ENCODE measurements at places on chromosomes 12 and 14.

DNA sequence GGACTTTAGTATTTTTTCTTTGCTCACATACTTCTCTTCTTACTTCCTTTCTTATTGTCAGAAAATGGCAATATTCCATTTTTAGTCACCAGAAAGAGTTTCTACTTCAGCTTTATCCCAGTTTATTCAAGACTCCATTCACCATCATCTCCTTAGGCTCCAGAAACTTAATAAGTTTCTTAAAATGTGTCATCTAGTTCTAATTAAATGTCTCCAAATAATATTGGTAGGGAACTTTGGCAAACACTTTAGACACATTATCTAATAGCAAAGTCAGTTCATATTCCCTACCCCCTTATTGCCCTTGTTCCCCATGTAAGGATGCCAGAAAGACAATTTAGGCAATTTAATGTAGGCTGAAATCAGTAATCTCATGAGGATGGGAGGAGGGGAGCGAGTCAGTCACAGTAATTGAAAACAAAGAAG lies 15.1 kb downstream of the EPYC start:
- DNase-seq: no peak

- no peak for DNase-seq
Observed at GRCh38 chr12:94372461-94372860, 87.2 kb downstream of the CEP83 start.

GRCh38 chr12:40726366-40726765 lies 34.1 kb downstream of the CNTN1 start:
- DNase-seq: no peak

DNA sequence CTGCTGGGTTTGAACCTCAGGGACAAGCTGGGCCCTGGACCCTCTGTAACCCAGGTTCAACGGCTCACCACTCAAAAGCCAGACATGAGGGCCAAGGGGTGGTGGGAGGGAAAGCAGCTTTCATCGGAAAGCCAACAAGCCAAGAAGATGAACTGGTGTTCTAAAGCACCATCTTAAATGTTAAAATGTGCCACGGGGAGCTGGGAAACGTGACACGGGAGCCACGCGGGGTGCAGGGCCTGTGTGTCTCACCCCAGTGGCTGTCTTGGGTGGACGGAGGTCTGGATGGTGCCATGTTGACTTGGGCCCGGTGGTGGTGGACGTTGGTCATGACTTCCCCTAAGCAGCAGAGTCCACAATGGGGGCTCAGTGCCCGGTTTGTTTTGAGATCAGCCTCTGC lies 97.7 kb upstream of the SFSWAP start:
- no peak for DNase-seq

DNA sequence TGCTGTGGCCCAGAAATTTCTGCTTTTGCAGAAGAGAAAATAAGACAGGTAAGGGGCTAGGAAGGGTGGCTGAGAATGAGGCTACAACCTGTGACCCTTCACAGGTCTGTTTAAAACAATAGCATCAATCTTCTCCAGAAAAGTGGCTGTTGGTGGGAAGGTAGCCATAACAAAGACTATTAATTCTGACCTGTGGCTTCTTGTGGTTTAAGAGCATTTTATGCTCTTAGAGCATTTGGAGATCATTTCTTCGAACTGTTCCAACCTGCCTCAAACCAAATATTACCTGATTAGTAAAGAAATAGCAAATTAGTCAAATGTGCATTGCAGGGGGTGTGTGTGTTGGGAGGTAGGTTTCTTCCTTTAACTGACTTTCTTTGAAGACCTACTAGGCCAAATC lies 15.2 kb upstream of the TCP11L2 start:
- peak; percentile 54 for DNase-seq

- DNase-seq: no peak
Observed at GRCh38 chr12:32161058-32161457, 54.4 kb downstream of the BICD1 start.

DNA sequence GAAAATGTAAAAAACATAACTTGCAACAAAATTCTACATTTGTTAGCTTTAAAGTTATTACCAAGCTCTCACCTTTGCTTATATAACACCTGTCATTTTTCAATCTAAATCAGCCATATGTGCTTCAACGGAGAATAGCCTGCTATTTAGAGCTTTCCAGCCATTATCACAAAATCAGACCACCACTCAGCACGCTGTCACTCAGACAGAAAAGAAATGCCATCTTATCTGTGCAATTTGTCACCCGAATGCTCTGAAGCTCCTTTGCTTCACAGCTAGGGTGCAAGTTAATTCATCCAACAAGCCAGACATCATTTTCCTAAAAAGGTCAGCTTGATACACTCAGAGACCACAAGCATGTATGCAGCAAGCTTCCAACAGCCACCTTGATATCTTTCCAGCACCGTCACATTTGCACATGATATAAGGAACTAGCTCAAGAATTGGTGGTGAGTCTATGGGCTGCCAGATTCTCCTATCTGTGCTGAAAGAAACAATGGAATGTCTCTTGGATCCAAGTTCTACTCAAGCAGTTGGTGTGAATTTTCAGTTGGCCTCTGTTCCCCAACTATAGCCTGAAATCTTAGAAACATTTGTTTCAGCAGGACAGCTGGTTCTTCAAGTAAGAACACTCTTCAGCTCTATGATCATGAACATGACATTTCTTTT lies 20.0 kb upstream of the IFNG-AS1 start:
- no peak for DNase-seq

- no peak for DNase-seq
Observed at GRCh38 chr12:49502590-49502989, 36.2 kb upstream of the KCNH3 start.

DNA sequence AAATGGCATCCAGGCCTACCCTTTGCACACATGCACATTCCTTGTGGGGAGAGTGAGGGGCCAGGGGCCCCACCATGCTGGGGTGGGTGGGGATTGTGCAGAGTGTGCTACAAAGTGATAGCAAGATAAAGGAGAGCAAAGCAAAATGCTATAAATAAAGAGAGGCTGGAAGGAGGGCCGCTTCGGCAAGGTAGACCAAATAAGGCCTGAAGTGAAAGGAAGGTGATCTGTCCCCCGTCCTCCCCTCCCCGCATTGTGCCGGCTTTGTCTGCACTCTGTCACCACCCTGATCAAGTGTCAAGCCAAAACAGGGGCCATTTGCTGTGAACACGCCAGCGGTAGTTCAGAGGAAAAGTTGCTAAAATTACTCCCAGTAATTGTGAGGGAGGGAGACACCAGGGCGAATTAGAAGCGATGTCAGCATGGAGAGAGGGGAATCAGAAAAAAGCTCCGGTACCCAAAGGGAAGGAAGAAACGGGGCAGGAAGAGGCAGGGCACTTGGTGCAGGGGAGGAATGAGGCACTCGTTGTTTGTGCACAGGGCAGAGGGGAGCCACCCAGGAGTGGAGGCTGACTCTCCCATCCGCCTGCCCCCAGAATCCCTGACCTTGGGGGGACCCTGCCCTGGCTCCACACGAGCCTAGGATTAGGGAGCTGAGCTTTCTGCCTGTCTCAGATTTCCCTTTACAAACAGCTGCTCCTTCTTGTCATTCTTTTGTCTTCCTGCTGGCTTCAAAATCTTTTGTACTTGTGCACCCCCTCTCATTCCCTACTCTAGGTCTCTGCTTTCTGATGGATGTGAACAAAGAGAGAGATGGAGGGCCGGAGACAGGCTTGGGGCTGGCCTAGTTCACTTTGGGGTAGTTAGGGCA lies 2.9 kb upstream of the MYH7 start:
- DNase-seq: no peak

GRCh38 chr14:35213869-35214387 lies 78.3 kb upstream of the PSMA6 start:
- DNase-seq: peak; percentile 70

GRCh38 chr14:91606851-91607250 lies 96.7 kb upstream of the PPP4R3A start:
- no peak for DNase-seq

DNA sequence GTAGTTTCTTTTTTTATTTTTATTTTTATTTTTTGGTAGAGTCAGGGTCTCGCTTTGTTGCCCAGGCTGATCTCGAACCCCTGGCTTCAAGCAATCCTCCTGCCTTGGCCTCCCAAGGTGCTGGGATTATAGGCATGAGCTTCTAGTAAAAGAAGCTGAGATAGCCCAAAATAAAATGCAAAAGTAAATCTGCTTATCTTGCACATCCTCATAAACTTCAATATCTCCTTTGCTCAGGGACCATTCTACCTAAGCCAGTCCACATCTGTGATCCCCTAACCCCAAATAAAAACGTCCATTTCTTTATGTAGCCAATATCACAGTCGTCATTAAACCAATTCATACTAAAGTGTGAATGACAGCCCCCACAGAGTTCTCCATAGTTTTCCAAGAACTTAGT lies 36.3 kb downstream of the ATF7 start:
- no peak for DNase-seq

- DNase-seq: peak; percentile 40
Observed at GRCh38 chr12:1594006-1594260, 448 bp downstream of the FBXL14 start.

GRCh38 chr14:105391541-105391940 lies 6.8 kb upstream of the TEX22 start:
- DNase-seq: no peak

DNA sequence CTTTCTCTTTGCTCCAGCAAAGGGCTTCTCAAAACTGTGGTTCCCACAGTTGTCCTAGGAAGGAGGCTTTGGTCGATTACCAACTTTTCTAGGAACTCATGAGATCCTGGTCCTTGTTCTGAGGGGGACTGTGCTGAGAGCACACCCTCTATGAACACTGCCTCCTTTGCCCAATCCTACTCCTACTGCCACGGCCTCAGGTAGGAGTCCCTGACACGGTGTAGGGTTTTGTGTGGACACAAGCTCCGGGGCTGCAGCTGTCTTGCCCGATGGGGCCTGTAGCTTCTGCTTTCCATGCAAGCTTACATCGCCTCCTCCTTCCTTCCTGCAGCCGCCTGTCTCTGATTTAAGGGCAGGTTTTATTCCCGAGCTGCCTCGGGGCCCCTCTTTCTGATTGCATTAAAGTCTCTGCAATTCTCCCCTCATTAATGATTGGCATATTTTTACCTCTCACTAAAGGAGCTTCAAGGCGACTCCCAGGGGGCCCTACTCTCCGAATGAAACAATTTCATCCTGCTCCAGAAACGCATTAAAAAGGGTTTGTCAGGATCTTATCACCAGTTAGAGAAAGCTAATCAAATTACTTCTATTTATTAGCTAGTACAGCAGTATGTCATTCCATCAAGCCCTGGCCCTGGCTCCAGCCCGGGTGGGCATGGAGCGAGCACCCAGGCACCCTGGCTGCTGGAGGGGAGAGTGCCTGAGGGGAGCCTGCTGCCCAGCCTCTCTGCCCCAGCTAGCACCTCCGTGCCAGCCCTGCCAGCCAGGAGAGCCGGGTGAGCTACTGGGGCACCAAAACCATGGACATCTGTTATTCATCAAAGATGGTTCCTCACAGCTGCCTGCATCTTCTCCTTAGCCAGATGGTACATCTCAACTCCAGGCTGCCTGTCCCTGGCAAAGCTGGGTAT lies 38.0 kb upstream of the ESRRB start:
- DNase-seq: no peak

GRCh38 chr14:72796935-72797334 lies 97.0 kb downstream of the DPF3 start:
- DNase-seq: no peak

DNA sequence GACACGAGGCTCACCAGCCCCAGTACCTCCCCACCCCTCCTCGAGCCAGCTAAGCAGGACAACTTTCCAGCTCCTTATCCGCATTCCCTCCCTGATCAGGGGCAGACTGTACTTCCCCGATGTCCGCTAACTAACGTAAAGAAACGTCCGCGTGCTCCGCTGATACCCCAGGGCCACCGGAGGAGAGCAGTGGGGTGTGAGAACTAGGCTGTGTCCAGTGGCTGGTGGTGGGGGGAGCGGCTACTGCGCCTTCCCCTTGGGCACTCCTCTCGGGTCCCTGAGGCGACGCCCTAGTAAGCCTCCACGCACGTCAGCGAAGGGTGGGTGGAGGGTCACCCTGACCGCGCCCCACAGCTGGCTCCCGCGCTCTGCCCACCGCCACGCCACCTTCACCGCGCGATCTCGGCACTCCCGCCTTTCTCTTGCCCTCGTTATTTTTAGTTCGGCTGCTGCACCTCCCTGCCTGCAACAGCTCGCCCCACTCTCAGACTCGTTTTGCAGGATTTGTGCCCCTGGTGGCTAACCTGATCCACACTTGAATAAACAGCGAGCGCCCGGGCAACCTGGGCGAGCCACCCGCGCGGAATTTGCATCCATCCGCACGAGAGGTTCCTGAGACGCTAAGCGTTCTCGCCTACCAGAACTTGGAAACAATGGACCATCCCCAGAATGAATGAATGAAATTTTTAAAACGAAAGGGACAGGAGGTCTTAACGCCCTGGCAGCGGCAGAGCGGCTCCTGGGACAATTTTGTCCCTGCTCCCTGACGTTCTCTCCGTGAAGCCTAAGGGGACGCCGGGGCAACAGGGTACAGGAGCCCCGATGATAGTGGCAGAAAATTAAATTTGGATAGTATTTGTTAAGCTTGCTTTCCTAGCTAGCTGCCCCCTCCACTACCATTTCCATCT lies 6.9 kb upstream of the BMP4 start:
- DNase-seq: no peak

- no peak for DNase-seq
Observed at GRCh38 chr12:34393086-34393820, 371.0 kb downstream of the ALG10 start.
